ENCODE measurements at places on chromosomes 3 and 15.

GRCh38 chr3:135895734-135896121, 69.8 kb upstream of the PPP2R3A start:
- no peak for DNase-seq

GRCh38 chr3:112381673-112382542, 49.0 kb downstream of the CD200 start:
- no peak for DNase-seq

DNA sequence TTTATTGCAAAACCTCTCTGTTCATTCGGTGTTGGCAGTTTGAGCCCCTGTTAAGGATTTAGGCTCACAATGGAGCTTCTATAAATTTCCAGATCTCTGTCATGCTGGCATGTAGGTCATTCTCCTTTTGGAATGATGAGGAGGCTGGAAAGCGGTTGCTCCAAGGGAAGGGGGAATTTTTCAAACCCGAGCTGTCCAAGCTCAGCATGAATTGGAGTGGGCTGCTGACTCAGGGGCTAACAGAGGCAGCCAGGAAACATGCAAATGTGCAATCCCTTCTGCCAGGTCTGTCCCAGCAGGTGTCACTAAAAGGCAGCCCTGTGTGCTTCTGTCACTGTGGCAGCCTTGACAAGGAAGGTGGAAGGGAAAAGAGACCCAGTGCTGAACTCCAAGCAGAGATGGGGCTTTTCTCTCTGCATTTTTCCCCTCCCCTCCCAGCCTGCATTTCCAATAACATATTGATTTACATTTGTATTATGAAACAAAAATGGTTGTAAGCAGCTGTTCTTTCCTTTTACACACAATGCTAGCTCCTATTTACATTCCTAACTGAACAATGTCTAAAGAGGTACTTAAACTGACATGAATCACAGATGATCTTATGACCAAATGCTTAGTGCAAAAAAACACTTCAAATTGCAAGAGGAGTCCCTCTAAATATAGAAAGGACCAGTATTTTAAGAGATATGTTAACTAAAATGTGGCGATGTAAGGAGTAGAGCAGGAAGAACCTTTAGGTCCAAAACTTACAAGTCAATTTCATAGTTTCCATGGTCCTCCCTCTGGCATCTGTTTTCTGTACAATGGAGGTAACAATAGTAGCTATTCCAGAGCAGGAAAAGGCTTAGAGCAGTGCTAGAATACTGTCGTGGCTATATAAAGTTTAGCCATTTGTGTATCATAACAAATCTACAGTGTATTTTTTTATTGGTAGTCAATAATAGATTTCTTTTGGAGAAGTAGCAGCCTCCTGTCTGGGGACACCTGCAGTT, 84.5 kb upstream of the ATP10A start:
- peak; percentile 88 for DNase-seq

DNA sequence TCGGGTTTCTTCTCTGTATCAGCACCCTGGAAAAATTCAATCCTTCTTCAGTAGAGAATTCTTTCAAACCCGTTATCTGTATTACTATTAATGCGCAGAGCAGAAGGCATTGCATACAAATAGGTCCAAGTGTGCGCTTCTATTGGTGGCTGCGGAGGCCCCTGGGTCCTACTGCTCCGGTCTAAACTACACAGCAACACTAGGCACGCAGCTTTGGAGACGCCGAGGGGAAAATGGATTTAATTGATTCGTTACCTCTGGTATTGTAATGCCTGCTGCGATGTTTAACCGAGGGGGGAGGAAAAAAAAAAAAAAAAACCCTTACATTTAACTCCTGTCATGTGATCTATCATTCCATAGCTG, at the start of gene ROBO1:
TSS of gene ROBO1 (minus strand) at position 94 of the 363 bp plus-strand sequence.
- no peak for DNase-seq

GRCh38 chr3:184186184-184186901, at the start of gene ABCF3:
ABCF3 (plus strand) TSS chr3:184186199; CDS start chr3:184186208, 9 bp downstream.
- no peak for DNase-seq

DNA sequence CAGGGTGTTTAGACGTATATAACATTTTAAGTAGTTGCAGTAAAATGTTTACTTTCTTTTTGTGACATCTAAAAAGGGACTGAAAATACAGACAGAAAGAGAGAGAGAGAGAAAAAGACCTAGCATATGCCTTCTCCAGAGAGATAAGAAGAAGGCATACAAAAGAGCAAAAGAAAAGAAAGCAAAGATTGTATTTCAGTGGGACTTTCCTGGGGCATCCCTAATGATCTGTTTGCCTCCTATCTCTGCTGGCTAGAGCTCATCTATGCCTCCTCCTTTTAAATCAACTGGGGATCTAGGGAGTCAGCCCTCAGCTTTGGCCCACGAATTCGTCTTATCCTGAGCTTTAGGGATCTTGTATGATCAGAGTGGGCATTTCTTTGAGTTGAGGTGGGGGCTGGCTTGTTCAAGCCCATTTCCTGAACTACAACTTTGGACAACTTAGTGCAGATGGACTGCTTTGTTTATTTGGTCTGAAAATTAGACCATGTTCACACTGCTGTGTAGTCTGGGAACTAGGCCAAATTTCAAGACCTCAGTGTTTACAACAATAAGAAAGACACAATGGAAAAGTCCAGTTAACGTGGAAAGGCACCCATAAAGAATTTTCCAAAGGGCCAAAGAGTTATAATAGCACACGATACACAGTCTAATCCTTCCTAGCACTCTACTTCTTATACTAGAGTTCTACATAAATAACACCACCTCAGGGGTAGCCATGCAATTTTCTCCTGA, 61.0 kb downstream of the ATP8B4 start:
- no peak for DNase-seq

DNA sequence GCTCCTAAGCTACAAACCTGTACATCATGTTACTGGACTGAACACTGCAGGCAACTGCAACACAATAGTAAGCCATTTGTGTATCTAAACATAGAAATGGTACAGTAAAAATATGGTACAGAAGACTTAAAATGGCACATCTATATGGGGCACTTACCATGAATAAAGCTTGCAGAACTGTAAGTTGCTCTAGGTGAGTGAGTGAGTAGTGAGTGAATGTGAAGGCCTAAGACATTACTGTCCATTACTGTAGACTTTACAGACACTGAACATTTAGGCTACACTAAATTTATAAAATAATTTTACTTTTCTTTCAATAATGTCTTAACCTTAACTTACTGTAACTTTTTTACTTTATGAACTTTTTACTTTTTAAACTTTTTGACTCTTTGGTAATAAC, 76.2 kb downstream of the STAG1 start:
- no peak for DNase-seq

GRCh38 chr3:51156147-51156546, 228.9 kb upstream of the MANF start:
- no peak for DNase-seq

DNA sequence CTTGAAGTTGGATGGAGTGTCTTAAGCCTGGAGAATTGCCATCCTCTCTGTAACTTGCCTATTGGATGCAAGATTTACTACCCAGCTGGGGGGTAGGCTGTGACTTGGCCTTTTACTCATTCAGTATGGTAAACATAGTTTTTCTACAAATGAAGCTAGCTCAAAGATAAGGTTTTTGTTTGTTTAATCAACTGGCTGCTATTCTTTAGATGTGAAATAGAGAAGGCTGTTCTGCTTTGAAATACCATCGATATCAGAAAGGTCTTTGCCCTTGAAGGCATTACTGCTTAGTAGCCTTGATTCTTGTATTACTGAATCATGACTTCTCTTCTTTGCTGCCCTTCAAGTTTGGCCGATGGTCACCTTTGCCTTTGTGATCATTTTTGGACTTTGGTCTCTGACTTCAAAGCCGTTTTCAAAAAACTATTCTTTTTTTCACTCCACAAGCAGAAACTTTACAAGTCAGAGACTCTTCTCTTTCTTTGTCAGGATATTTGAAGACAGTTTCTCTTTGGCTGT, 83.1 kb downstream of the GAP43 start:
- DNase-seq = no peak
